Stimulated activated CD8-positive, alpha-beta memory T cell treated with anti-CD3 and anti-CD28 coated beads, Interleukin-4, amount 100 ng/mL, for 1 hour (primary cell): ENCODE measurements at places on chromosomes 5 and 9.

GRCh38 chr9:123072407-123072995, 39.0 kb downstream of the GPR21 start:
- DNase-seq = no peak

DNA sequence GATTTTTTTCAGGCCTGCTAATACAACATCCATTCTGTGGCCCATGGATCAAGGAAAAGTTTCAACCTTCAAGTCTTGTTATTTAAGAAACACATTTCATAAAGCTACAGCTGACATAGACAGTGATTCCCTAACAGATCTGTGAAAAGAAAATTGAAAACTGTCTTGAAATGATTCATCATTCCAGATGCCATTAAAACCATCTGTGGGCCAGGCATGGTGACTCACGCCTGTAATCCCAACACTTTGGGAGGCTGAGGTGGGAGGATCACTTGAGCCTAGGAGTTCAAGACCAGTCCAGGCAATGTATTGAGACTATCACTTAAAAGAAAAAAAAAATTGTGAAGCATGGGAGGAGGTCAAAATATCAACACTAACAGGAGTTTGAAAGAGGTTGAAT, 6.0 kb downstream of the RAPGEF6 start:
- no peak for DNase-seq

DNA sequence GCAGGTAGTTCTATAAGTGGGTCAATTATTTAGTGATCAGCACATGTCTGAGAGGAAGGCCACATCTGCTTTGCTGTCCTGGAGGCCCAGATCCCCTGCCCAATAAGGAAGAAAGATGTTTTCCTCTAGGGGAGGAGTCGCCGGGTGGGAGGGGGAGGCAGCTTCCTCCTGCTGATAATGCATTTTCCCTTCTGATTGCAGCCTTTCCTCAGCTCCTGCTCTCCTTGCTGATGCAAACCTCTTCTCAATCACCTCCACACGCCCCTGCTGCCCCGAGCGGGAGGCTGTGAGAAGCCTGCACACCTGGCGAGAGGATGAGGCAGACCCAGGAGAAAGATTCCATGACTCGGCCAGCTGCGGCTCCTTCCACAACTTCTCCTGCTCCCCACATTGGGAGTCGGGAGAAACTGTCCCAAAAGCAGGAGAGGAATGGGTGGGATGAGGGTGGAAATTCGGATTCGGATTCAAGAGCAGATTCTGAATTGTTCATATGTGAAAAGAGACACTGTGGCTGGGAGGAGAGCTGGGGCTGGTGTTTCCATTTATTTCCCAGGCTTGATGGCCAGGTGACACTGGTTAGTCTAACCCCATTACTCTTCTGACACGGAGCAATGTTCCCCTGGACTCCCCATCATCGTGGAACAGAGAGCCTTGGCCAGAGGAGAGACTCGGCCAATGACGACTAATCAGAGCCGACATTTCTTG, 6.8 kb upstream of the NTNG2 start:
- no peak for DNase-seq

DNA sequence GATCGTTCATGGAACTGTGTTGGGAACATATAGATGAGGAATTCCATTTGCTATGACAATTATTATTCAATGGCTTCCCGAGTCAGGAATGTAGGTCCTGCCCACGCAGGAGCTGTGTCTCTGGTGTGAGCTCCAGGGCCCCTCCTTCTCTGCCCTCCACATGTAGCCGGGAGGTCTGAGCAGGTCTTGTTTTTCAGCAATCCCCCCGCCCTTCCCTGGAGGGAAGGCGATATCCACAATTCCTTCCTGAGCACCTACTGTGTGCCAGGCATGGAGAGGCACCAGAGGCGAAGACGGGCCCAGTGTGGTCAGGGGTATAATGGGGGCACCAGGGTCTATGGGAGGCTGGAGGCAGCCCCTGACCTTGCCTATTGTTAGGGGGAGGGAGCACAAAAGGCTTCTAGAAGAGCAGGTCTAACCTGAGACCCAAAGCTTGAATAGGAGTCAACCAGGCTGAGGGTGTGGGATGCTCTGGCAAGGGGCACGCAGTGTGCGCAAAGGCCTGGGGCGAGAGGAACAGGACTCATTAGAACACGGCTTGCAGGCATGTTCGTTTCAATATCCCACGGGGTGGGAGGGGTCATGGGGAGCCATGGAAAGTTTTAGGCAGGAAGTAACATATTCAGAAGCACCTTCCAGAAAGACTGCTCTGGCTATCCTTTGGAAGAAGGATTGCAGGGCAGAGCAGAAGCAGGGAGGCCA, 154.9 kb downstream of the C9orf50 start:
- DNase-seq = no peak

DNA sequence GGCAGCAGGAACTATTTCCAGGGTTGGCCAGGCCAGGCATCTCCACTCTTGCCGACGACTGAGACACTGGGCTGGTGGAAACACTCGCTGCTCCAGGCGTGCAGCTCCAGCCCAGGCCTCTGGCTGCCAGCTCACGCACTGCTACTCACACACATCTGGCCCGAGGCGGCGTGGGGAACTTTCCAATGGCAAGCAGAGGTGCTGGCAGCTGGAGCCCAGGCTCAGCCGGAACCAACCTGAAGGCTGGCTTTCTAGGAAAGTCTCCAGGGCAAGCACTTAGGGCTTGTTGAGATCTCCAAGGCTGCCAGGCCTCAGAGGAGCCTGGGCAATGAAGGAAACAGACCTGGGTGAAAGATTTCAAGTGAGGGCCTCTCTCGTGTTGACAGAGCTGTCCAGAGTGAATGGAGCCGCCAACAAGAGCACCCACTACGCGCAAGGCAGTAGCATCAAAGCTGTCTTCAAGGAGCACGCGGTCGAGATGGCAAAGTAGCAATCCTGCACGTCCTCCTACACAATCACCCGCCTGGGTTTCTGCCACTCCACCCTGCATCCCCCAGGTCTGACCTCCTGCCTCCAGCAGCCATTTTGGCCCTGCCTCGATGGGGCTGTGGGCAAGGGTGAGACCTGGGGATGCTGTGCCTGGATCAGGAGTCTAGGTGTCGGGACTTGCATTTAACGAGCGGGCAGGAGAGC, 14.4 kb downstream of the SH3PXD2B start:
- DNase-seq = no peak

DNA sequence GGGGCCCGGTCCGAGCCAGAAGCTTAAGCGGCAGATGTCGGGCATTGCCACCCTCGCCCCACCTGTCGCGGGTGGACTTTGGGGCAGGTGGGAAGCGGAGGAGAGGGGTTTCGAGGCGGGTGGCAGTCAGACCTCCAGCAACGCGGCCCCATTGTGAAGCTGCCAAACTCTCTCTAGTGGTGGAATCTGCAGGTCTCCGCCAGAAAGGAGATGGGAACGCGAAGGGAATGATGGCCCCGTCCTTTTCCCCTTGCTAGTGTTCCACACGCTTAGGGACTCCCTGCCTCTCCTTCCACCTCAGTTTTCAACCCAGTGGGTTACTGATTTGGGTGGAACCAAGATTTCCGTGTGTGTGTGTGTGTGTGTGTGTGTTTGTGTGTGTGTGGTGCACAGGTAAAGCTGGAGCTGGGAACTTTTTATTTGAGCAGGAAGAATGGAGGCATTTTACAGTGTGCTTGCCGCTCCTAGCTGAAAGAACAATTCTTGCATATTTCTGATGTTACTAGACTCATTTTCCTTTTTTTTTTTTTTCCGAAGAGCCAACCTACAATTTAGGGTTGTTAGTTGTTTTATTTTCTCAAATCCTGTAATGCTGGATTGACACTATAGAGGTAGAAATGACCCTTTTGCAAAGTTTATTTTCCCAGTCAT, 1.3 kb downstream of the MACIR start:
- DNase-seq = no peak

DNA sequence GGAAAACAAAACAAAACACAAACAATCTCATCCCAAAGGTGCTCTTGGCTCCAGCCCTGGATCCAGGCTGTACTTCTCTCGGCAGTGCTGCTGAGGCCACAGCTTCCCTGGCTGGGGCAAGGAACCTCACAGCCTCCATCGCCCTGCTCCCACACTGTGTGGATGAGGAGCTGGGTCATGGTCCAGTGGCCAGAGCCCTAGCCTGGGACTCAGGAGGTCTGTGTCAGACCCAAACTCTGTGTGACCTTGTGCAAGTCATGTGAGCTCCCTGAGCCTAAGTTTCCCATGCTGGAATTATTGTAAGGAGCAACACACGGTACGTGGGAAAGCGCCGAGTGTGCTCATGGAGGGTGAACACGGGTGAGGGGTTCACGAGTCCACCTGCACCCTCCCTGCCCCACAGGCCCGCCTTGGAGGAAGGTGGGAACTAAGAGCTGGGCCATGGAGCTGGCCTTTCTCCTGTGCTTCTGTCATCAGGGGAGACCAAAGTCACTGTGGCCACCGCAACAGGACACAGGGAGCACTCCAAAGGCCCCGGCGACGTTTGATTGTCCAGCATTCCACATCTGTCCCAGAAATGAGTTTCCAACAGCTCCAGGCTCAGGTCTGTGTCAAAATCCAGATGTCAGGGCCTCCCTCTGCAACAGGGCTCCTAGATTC, 26.2 kb upstream of the SMU1 start:
- DNase-seq = no peak

DNA sequence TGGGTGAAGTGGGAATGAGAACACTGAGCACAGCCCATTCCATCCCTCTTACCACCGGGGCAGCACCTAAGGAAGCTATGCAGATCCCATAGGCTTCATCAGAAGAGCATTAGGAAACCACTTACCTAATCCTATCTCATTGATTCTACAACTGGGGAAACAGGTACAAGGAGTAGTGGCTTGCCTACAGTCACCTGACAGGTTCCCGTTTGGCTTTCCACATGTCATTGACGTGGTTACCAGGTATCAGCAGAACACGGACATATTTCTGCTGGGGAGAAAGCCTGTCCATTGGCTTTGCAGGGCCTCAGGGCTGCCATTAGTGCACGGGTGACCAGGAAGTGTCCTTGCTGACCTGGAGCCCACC, 11.3 kb downstream of the AFAP1L1 start:
- DNase-seq = no peak

DNA sequence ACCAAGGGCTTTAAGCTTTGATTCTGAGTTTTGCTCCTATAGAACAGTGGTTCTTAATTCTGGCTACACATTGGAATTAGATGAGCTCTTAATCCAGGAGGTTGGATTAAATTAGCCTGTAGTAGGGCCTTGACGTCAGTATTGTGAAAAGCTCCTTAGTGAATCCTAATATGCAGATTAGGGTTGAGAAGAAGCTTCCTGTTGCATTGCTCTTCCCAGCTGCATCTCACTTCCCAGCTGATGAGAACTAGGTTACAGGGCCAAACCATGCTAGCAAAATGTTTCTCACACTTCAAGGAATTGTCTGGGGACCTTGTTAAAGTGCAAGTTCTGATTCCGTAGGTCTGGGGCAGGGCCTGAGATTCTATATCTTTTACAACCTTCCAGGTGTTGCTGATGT, 300.0 kb downstream of the ZSWIM6 start:
- DNase-seq = no peak

- DNase-seq = no peak
Observed at GRCh38 chr5:8601831-8602354, 732.9 kb downstream of the MTRR start.

GRCh38 chr5:60541980-60542379, 158.0 kb downstream of the DEPDC1B start:
- no peak for DNase-seq

GRCh38 chr5:40514976-40515375, 164.7 kb upstream of the PTGER4 start:
- no peak for DNase-seq
